ENCODE measurements at places on chromosomes 2 and 18. TPM values are rescaled to one million over a fixed set of nuclear protein-coding genes. Genes with fewer than 3 reads are reported as not detected.

Gene SERPINE2
- polyA plus RNA-seq: 4.4 TPM

Gene PXDN
- 1.4 TPM for polyA plus RNA-seq

Gene TUBA3E
- not detected for polyA plus RNA-seq

GRCh38 chr2:110717734-110718133 lies 14.6 kb upstream of the ACOXL start:
- DNase-seq: no peak
- no peaks in the 10 kb centered on the region for H3K4me1 ChIP-seq
- H3K27ac ChIP-seq: no peak overlapping the region
- peaks cover 12% of the 10 kb centered on the region for H3K27me3 ChIP-seq

- H3K27me3 ChIP-seq: no peaks in the 10 kb centered on the region
- peaks cover 10% of the 10 kb centered on the region for H3K4me1 ChIP-seq
- H3K4me3 ChIP-seq: no peak overlapping the region
- DNase-seq: no peak
These were observed 89.0 kb upstream of the PPP1CB start for GRCh38 chr2:28662468-28663181.

- no peaks in the 10 kb centered on the region for H3K27me3 ChIP-seq
- DNase-seq: no peak
- no peaks in the 10 kb centered on the region for H3K36me3 ChIP-seq
- H3K27ac ChIP-seq: peak overlapping the region; percentile 99
- peaks cover 38% of the 10 kb centered on the region for H3K4me1 ChIP-seq
- peak overlapping the region; percentile 87 for H3K4me3 ChIP-seq
These were observed 751 bp upstream of the NMI start for GRCh38 chr2:151289972-151290866.
